Activated naive CD4-positive, alpha-beta T cell treated with anti-CD3 and anti-CD28 coated beads, Interleukin-2, amount 50 U/mL, for 72 hours (primary cell): ENCODE measurements at places on chromosomes 7 and 10. TPM values are rescaled to one million over a fixed set of nuclear protein-coding genes. Genes with fewer than 3 reads are reported as not detected.

Gene OR2A14
- not detected for total RNA-seq

GRCh38 chr10:29555091-29555745 lies 79.6 kb downstream of the SVIL start:
- no peak for DNase-seq

Gene GRK5
- total RNA-seq, result 34.5 TPM

GRCh38 chr10:14433147-14433546 lies 102.4 kb upstream of the FRMD4A start:
- DNase-seq, result no peak
